BJ (cell line): ENCODE measurements at places on chromosomes 7 and 10.

GRCh38 chr10:86744067-86744725 is 12.2 kb upstream of the BMPR1A start:
- no peak for DNase-seq

DNA sequence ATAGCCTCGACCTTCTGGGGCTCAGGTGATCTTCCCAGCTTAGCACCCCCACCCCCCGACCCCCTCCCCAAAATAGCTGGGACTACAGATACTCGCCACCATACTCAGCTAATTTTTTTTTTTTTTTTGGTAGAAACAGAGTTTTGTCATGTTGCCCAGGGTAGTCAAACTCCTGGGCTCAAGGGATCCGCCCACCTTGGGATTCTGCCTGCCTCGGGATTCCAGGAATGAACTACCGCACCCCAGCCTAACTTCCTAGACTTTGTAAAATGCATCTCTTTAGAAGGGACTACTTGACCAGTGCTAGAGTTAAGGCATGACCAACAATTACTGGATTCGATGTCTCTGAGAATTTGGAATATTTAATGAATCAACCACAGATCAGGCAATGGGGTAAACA is 85.9 kb downstream of the MDFIC start:
- DNase-seq: no peak

GRCh38 chr10:96642973-96643372 is 56.2 kb upstream of the TM9SF3 start:
- DNase-seq: no peak

DNA sequence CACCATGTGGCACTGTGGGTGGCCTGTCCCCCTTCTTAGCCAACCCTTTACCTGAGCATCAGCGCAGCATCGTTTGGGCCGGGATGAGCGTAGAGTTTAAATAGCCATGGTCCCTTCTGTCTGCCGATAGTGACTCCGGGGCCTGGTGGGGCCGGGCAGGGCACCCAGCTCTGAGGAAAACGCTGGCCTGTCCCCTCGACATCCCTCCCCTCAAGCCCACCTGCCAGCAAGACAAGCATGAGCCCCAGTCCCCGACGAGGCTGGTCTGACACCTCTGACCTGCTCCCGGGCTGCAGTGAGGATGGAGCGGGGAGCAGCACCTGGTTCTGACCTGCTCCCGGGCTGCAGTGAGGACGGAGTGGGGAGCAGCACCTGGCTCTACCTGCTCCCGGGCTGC is 31.1 kb upstream of the CNPY1 start:
- no peak for DNase-seq

- DNase-seq: no peak
Observed at GRCh38 chr10:43061760-43062159, 15.1 kb upstream of the RET start.

- DNase-seq: no peak
Observed at GRCh38 chr10:114802177-114802576, 19.4 kb upstream of the FHIP2A start.

DNA sequence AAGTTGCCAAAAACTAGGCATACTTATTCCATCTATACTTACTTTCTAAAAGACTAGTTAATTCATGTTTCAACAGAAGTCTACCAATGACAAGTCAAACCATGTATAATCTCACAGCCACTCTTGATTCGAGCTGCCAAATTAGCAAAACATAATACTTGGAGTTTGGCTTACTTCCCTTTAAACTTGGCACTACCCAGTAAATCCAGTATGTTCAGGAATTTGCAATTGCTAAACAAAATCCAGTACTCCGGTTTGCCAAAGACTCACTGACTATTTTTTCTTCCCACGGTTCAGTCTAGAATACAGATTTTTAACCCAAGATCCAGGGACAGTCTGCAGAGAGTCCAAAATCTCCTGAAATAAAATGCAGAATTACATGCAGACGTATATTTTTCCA is 4.6 kb downstream of the OAT start:
- DNase-seq: no peak

DNA sequence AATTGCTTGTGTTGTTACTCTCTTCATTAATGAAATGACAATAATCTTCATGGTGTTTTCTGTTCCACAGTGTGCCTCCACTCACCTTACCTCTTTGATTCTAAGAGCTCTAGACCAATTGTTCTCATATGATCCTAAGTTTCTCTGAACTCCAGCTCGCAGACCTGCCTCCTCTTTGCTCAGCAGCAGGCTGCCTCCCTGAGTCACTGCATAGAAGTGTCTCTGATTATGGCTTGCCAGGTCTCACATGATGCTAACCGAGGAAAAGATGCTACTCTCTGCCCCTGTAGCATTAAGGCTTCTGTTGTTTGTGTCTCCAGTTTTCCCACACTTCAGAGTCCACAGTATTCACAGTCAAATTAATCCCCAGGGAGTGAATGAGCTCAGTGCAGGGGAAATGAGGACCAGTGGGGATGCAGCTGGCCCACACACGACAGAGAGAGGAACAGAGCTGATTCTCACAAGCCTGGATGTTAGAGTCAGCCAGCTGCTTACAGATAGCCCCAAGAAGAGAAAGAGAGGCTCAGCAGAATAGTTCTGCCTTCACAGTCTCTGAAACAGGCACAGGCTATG is 145.9 kb upstream of the EGR2 start:
- no peak for DNase-seq

- no peak for DNase-seq
Observed at GRCh38 chr10:14507176-14507575, 176.5 kb upstream of the FRMD4A start.

DNA sequence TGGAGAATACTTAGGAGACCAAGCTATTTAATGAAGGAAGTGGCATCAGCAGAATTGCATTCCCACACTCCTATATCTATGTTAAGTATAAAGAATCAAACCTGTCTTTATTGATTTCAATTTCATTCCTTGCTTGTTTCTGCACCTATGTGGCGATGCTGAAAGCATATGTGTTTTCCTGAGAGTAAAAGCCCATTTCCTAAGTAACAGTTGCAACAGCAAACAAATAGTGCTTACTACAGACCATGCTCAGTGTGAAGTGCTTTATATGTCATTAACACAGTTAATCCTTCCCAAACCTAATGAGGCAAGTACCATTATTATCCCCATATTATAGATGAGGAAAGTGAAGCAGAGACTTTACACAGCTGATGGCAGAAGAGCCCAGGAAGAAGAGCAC is 552.1 kb downstream of the PARD3 start:
- no peak for DNase-seq

DNA sequence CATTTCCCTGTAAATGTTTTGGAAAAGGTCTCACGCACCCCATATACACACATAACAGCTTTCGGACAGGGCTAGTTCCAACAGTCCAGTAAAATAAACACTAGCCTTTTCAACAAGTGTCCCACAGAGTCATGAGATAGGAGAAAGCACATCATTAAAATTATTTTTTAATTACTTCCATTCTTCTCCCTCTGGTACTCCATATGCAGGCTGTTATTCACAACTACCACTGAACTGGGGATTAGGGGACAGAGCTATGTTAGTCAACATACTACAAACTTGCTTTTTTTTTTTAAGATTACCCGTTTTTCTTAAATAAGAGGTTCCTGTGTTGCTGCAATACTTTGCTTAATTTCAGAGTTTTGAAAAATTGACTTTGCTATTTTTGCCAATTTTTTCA is 576.6 kb upstream of the KCND2 start:
- no peak for DNase-seq

GRCh38 chr10:7388602-7389001 is 22.2 kb downstream of the SFMBT2 start:
- DNase-seq: no peak

DNA sequence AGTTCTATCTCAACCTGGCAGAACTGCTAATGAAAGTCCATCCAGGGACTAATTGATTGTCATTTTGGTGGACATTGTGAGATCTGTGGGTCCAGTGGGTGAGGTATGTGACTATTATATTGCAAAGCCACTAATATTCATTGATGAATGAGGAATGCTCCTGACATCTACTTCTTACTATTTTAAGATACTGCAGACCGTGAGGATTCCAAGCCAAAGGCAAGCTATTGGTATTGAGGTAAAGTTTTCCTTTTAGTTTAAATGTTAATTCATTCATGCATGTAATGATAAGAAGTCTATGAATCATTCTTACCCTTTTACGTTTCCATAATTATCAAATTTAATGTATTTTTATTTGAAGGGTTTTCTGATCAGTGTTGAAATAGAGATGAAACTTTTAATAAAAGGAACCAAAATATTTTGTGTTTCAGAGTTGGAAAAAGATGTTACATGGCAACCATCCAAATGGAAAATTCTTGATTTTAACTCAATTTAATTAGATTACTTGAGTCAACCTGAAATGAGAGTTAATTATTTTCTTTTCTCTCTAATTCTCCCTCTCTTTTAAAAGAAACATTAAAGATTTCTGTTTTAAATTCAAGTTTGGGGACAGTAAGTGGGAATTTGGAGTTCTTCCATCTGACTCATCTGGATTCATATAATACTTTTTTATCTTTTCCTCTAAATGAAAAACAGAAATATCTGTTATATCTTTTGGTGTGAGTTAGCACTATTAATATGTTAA is 39.6 kb downstream of the NUP205 start:
- no peak for DNase-seq

DNA sequence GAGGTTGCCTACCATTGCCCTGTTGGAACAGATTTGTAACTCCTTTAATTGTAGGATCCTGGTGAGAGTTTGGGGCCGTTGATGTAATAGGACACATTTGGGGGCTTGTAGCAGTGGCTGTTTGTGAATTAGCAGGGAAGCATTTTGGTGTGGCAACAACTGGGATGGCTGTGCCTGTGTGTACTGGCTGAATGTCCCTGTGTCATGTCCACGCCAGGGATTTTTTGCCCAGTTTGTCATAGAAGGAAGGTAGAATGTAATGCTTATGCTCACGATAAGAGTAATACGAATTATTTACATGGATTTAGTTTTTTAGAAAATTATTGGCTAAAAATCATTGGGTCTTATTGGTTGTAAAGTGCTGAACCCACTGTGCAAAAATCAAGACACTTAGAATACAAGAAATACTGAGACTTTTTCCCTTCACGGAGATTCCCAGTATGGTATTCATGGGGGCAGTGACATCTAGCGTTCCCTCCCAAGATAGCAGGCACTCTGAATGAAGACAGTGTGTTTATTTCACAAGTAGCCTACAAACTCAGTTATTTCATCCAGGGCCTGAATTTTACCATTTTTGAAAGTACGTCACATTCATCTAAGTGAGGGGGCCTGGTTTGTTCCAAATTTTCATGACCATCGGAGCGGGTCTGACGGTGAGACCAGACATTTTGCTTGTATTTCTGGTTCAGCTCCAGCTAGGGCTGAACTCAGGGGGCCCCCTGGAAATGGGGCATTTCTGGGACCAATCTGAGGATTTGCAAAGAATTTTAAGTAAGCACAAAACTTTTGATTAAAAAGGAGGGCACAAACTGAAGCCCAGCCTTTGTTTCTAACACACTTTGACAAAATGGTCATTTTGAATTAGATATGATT is 74.7 kb downstream of the CACNB2 start:
- no peak for DNase-seq

GRCh38 chr10:114629824-114630730 is 28.0 kb downstream of the ABLIM1 start:
- no peak for DNase-seq

- no peak for DNase-seq
Observed at GRCh38 chr7:21550076-21550475, 7.2 kb downstream of the DNAH11 start.

GRCh38 chr10:128985036-128985435 is 482.0 kb upstream of the MGMT start:
- no peak for DNase-seq

GRCh38 chr10:28554009-28554408 is 21.1 kb downstream of the WAC start:
- no peak for DNase-seq

DNA sequence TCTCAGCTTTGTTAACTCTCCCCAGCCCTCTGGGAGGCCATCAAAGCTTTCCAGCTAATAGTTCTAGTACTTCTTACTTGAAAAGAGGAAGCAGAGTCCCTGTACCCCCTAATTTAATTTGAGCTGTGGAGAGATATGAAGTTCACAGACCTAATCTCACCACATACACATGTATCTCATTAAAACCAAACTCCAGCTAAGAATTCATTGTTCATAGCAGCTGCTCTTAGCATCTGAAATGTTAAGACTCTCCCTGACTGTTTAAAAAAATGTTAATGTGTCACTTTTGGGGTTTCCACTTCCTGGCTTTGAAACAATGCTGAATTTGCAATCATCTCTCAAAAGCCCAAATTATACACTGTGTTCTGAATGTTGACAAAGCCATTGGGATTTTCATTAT is 16.2 kb upstream of the MRC1 start:
- no peak for DNase-seq

- no peak for DNase-seq
Observed at GRCh38 chr10:44046605-44047004, 338.3 kb downstream of the CXCL12 start.

- DNase-seq: no peak
Observed at GRCh38 chr7:21217365-21217764, 210.5 kb upstream of the SP4 start.

DNA sequence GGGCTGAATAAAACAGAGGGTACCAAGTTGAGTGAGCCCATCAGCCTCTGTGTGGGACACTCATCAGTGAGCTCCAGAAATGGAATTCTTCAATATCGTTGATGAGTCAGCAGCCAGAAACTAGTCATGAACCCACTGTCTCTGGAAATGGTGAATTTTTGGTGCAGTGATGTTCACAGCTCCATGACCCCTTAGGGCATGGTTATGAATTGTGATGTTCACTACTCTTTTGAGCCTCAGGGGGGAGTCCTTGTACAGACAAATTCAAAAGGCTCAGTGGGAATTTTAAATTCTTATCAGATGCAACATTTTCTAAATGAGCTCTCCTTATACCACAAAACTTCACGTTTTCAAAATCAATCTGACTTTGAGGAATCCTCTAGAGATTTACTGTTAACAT is 335.7 kb downstream of the PHTF2 start:
- DNase-seq: peak; percentile 51

- no peak for DNase-seq
Observed at GRCh38 chr7:1410992-1411391, 48.3 kb downstream of the MICALL2 start.

GRCh38 chr10:32111585-32111984 is 55.4 kb upstream of the KIF5B start:
- DNase-seq: no peak

DNA sequence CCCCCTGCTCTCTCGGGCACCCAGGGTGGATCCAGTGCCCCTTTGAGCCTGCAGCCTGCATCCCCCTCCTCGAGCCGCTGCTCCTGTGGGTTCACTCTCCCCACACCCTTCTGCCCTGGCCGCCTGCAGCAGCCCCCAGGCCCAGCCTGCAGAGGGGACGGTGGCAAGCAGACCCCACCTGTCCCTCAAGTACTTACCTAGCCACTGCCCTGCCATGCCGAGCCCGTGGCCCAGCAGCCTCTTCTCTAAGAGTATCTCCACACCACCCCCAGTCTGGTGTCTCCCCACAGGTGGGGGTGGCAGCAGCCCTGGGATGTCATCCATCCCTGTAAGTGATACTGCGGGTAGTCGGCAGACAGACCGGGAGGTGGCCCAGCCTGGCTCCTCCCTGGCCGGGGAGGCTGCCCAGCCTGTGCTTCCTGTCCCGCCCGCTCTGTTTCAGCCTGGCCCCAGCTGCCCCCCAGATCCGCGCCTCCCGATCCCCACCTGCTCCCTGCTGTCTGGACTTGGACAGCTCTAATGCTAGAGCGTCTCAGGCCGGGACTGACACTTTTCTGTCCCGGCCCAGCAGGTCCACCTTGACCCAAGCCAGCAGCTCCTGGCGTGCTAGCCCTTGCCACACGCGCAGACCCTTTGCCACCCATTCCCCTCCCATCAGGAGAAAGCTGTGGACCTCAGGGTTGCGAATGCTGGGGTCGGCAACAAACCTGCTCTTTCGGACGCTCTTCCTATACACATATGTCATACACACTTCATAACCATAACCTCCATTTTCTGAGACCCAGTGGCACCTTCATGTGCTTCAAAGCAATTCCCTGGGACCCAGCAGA is 25.0 kb downstream of the YKT6 start:
- no peak for DNase-seq
